ENCODE measurements at places on chromosomes 13 and 19.

- DNase-seq, result no peak
Observed at GRCh38 chr19:23946569-23946968, 31.9 kb downstream of the ZNF726 start.

DNA sequence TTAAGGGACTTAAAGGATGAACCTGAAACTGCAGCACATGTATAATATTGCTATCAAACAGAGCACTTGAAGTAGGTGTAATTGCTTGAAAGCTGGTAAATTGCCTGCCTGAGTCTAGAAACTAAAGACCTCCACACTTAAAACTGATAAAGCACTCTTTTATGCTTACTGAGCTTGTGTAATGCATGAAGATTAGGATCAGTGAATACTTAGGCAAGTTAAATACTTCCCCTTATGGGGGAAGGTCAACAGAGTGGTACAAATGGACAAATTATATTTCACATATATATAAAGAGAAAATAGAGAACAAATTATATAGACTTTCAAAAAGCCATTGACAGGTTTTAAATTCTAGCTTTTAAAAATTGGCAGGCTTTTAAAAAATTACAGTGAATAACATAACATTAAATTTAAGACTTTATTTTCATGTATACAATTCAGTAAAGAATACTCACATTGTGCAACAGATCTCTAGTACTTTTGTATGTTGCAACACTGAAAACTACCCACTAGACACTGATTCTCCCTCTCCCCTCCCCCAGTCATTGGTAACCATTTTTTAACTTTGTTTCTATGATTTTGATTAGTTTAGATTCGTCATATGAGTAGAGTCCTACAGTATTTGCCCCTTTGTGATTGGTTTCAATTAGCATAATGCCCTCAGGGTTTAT, 23.9 kb downstream of the PIBF1 start:
- DNase-seq, result no peak

- DNase-seq, result no peak
Observed at GRCh38 chr13:27965740-27966640, 3.1 kb downstream of the CDX2 start.

DNA sequence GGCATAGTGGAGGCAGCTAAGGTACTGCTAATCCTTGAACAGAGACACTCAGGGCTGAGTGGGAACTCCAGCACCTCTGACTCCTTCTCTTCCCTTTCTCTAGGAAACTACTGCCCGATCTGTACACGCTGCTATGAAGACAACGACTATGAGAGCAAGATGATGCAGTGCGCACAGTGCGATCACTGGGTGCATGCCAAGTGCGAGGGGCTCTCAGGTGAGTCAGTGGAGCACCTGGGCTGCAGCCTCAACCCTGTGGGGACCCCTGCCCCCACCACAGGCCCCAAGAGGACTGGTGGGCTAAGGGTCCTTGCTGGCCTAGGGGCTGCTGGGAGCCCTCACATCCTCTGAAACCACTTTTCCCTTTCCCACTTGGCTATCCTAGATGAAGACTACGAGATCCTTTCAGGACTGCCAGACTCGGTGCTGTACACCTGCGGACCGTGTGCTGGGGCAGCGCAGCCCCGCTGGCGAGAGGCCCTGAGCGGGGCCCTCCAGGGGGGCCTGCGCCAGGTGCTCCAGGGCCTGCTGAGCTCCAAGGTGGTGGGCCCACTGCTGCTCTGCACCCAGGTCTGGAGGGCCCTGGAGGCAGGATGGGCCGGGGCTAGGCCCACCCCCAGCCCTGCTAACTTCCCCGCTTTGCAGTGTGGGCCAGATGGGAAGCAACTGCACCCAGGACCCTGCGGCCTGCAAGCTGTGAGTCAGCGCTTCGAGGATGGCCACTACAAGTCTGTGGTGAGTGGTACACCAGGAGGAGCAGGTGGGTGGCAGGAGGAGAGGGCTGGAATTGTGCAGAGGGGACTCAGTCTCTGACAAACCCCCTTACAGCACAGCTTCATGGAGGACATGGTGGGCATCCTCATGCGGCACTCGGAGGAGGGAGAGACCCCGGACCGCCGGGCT, 9.5 kb downstream of the KMT2B start:
- no peak for DNase-seq

- no peak for DNase-seq
Observed at GRCh38 chr13:21738630-21739029, 67.8 kb downstream of the FGF9 start.

All from stimulated activated CD8-positive, alpha-beta memory T cell treated with anti-CD3 and anti-CD28 coated beads, Interleukin-4, amount 100 ng/mL, for 4 hours (primary cell).